ENCODE measurements at places on chromosomes 5 and 9.

GRCh38 chr5:134148316-134148715 lies 28.4 kb downstream of the SKP1 start:
- DNase-seq = no peak

GRCh38 chr9:89138463-89139390 lies 39.9 kb downstream of the SHC3 start:
- no peak for DNase-seq

GRCh38 chr9:36389590-36389989 lies 10.5 kb downstream of the RNF38 start:
- no peak for DNase-seq

DNA sequence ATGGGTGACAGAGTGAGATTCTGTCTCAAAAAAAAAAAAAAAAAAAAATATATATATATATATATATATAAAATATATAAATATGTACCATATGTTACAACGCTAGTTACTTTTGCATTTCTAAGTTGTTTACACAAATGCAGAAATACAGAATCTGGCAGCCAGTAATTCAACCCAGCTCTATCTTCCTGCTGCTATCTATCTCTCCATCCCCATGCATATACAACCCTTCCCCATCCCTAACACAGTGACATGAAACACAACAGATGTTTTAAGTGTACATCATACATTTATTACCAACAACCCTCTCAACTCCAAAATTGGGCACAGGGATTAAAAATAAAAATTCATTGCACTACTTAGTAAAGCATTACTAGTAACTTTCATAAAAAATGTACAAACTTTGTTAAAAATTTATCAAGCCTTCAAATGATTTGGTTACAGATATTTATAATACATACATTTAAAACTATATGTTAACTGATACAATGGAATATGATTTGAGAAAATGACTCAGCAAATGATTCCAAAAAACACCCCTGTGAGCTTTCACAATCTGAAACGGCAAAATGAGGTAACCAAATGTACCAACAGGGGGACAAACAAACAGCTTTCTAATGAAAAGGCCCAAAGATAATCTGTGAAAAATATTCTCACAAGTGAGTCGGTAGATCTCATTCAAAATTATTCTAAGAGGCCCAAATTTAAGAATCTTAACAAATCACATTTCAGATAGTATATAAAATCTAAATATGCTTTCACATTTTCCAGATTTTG lies 63.8 kb downstream of the RNF38 start:
- DNase-seq = no peak

DNA sequence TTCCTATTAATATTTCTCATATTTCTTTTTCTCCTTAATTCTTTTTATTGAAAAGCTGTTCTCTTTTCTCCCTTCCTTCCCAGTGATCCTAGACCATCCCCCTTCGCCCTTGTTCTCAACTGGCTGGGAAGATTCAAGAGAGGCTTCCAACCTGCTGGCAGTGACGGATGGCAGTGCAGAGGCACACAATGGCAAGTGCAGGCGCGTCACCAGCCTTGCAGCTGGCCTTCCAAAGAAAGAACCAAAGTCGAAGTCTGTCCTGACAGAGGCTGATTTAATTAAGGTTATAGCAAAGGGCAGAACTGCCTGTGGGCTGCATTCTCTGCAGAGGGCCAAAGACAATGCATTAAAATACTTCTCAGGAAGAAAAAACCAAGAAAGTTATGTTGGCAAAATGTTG lies 7.4 kb downstream of the CEMIP2 start:
- no peak for DNase-seq

DNA sequence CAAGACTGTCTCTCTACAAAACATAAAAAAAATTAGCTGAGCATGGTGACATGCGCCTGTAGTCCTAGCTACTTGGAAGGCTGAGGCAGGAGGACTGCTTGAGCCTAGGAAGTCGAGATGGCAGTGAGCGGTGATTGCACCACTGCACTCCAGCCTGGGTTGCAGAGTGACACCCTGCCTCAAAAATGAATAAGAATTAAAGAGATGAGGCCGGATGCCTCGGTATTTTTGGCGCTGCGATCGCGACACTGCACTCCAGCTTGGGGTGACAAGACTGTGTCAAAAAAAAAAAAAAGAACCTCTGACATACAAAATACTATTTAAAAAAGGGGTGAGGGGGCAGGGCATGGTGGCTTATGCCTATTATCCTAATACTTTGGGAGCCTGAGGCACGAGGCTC lies 7.3 kb downstream of the GPBP1 start:
- DNase-seq = no peak

DNA sequence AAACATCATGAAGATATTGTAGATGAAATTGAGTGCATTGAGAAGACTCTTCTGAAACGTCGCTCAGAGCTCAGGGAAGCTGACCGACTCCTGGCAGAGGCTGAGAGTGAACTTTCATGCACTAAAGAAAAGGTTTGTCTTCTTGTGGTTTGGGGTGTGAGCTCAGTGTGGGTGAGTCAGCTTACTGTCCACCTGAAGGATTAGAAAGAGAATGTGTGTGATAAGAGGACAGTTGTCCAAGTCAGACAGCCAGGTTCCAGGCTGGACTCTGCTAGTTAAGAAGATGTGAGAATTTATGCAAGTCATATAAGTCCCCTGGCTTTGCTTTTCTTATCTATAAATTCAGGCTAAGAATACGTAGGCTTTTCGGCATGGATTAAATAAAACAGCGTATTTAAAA lies 46.9 kb downstream of the RAB14 start:
- no peak for DNase-seq

DNA sequence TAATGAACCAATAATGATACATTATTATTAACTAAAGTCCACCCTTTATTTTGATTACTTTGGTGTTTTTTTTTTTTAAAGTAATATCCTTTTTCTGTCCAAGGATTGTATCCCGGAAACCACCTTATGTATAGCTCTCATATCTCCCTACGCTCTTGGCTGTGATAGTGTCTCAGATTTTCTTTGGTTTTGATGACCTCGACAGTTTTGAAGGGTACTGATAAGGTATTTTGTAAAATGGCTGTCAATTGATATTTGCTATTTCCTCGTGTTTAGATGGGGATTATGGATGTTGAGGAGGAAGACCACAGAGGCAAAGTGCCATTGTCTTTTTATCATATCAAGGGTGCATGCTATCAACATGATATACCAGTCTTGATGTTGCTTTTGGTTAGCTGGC lies 259.0 kb downstream of the SGCD start:
- DNase-seq = no peak

All from stimulated activated CD8-positive, alpha-beta memory T cell treated with anti-CD3 and anti-CD28 coated beads, Interleukin-4, amount 100 ng/mL, for 1 hour (primary cell).